ENCODE measurements at places on chromosomes 7 and 10.

DNA sequence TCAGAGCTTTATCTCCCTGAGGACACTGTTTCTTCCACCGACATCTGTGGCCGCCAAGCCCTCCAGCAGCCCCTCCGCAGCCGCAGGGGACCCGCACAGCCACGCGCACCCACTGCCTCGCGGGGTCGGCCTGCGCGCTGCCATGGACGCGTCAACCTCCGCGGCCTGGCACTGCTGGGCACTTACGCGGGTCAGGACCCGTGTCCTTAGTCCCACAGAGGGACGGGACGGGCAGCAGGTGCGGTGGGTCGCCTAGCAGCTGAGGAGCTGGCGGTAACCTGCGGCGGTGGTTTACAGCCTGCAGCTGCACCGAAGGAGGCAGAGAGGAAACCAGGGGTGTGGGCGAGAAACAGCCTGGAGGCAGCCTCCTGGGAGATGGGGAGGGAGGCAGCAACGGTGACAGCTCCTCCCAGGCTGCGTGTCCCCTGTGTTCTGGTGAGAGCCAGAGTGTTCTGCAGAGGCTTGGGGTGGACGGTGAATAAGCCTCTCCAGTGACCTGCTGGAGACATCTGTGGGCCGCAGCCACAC is 61.3 kb downstream of the SEC61G start:
- no peaks in the 10 kb centered on the region for H3K36me3 ChIP-seq
- DNase-seq = no peak
- H3K4me3 ChIP-seq = no peak overlapping the region
- no peaks in the 10 kb centered on the region for H3K27me3 ChIP-seq
- H3K27ac ChIP-seq = no peak overlapping the region

DNA sequence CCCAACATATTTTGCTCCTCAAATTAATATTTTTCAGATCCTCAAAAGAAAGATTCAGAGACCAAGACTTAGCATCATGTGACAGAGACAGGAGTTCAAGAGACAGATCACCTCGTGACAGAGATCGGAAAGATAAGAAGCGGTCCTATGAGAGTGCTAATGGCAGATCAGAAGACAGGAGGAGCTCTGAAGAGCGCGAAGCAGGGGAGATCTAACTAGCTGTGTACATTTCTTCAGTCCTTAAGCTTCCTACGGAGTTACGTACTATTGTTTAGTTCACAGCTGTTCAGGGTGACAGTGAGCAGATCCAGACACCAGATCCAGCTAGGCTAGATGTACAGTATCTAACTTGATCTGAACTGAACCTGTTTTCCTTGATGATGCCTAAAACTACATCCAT is 61.3 kb downstream of the KLRG2 start:
- peaks cover 33% of the 10 kb centered on the region for H3K36me3 ChIP-seq
- no peak for DNase-seq
- H3K4me1 ChIP-seq = peaks cover 5% of the 10 kb centered on the region
- H3K27ac ChIP-seq = no peak overlapping the region

DNA sequence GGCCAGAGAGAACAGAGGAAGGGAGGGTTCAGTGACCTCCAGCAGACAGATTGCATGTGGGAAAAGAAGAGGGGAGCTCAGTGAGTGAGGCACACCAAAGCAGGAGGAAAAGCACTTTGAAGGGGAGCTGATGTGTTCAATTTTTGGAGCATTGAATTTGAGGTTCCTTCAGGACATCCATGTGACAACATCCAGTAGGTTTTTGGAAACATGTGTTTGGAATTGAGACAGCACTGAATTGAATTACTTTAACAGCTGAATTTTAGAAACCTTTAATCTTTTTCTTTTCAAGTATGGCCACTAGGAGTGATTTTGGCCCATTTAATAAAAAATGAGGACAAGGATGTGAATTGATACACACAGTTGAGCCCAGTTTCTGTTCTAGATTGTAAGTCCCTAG is 101.8 kb upstream of the SEC61G start:
- no peak overlapping the region for H3K27ac ChIP-seq
- no peaks in the 10 kb centered on the region for H3K36me3 ChIP-seq
- peaks cover 6% of the 10 kb centered on the region for H3K4me1 ChIP-seq
- no peaks in the 10 kb centered on the region for H3K27me3 ChIP-seq
- no peak for DNase-seq

DNA sequence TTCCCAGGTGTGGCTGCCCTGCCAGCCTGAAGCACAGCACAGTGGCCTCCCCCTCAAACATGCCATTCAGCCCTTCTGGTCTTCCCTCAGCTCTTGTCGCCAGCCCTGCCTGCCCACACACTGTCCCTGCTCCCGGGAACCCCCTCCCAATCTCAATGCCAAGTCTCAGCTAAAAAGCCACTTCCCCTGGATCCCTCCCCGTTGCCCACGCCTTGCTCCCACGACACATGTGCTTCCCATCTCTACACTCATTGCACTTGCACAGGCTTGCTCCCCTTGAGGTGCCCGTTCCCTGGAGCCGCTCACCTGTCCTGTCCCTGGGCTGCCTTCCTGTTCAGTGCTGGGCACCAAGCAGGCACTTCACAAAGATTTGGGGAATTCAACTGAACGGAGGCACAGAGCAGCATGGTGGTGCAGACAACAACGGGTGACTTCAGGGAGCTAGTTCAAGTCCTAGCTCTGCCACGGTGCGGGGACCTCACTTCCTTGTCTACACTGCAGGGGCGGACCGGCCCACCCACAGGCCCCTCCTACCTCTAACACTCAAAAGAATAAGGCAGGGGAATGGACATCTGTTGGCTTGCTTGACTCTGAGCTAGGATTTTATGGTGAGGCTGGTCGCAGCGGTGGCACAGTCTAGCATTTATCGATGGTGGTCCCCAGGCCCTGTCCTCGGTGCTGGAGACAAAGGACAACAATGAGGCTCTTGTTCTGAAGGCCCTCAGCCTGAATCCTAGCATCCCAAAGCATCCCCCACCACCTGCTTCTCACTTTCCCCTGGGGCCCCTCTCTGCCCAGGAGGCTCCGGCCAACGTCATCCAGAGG is 18.4 kb downstream of the RGS10 start:
- peaks cover 3% of the 10 kb centered on the region for H3K36me3 ChIP-seq
- no peak overlapping the region for H3K27ac ChIP-seq
- no peak overlapping the region for H3K4me3 ChIP-seq
- H3K27me3 ChIP-seq = no peaks in the 10 kb centered on the region

GRCh38 chr10:79601939-79602338 is 8.8 kb upstream of the SFTPA1 start:
- no peaks in the 10 kb centered on the region for H3K27me3 ChIP-seq
- no peak overlapping the region for H3K4me3 ChIP-seq
- H3K27ac ChIP-seq = no peak overlapping the region
- H3K4me1 ChIP-seq = no peaks in the 10 kb centered on the region
- DNase-seq = no peak

- no peak overlapping the region for H3K27ac ChIP-seq
- no peaks in the 10 kb centered on the region for H3K36me3 ChIP-seq
- no peak overlapping the region for H3K4me3 ChIP-seq
- no peaks in the 10 kb centered on the region for H3K27me3 ChIP-seq
These were observed 182.5 kb downstream of the SKAP2 start for GRCh38 chr7:26681819-26682418.

GRCh38 chr7:141785706-141786552 is 4.1 kb upstream of the TAS2R5 start:
- no peaks in the 10 kb centered on the region for H3K27me3 ChIP-seq
- DNase-seq = no peak
- no peak overlapping the region for H3K4me3 ChIP-seq
- H3K27ac ChIP-seq = no peak overlapping the region

DNA sequence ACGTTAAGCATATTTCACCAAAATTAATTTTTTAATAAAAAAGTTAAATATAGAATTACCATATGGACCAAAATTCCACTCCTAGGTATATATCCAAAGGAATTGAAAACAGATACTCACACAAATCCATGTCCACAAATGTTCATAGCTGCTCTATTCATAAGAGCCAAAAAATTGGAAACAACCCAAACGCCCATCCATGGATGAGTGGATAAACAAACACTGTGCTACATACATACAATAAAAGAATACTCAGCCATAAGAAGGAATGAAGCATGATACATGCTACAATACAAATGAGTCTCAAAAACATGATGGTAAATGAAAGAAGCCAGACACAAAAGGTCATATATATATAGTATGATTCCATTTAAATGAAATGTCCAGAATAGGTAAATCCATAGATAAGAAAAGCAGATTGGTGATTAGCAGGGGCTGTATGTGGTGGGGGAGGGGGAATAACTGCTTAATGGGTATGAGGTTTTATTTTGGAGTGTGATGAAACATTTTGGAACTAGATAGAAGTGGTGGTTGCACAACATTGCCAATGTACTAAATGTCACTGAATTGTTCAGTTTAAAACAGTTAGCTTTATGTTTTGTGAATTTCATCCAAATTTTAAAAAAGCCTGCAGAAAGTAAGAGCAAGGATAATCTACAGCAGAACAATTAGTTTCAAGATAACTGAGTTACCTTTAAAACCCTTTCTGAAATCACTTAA is 101.2 kb upstream of the EFCAB10 start:
- H3K4me1 ChIP-seq = peaks cover 16% of the 10 kb centered on the region
- no peak overlapping the region for H3K27ac ChIP-seq
- H3K36me3 ChIP-seq = no peaks in the 10 kb centered on the region
- no peak overlapping the region for H3K4me3 ChIP-seq
- H3K27me3 ChIP-seq = no peaks in the 10 kb centered on the region

- H3K4me1 ChIP-seq = no peaks in the 10 kb centered on the region
- H3K36me3 ChIP-seq = no peaks in the 10 kb centered on the region
- no peak for DNase-seq
- H3K27me3 ChIP-seq = no peaks in the 10 kb centered on the region
- H3K4me3 ChIP-seq = no peak overlapping the region
These were observed 12.7 kb downstream of the AGR2 start for GRCh38 chr7:16791905-16792698.

GRCh38 chr7:2202361-2202761 is 30.4 kb downstream of the MAD1L1 start:
- peaks cover 8% of the 10 kb centered on the region for H3K4me1 ChIP-seq
- no peak for DNase-seq
- H3K27me3 ChIP-seq = no peaks in the 10 kb centered on the region
- H3K27ac ChIP-seq = no peak overlapping the region
- H3K4me3 ChIP-seq = no peak overlapping the region

DNA sequence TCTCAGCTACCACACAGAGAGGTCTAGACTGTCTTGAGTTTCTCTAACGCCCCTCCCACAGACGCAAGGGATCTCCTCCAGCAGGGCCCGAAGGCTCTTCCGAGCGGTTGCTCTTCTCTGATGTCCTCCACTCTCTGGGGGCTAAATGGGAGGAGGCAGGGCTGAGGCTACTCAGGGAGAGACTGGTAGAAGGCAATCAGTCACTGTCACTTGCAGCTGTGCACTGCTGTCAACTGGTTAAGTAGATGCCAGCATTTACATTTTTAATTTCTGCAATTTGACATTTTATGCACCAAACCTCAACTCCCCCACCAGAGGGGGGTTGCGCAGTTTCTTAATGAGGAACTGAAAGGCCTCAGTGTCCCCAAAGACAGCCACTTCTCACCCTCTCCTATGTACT is 442.8 kb downstream of the PLXNA4 start:
- H3K4me3 ChIP-seq = no peak overlapping the region
- peaks cover 31% of the 10 kb centered on the region for H3K36me3 ChIP-seq
- H3K27ac ChIP-seq = no peak overlapping the region
- no peaks in the 10 kb centered on the region for H3K4me1 ChIP-seq
- no peak for DNase-seq

- H3K4me1 ChIP-seq = no peaks in the 10 kb centered on the region
- H3K36me3 ChIP-seq = no peaks in the 10 kb centered on the region
- H3K27me3 ChIP-seq = no peaks in the 10 kb centered on the region
- H3K27ac ChIP-seq = no peak overlapping the region
- no peak for DNase-seq
These were observed 59.9 kb downstream of the COL26A1 start for GRCh38 chr7:101422356-101423195.

GRCh38 chr10:129531195-129531968 is 64.3 kb downstream of the MGMT start:
- no peak overlapping the region for H3K4me3 ChIP-seq
- H3K27ac ChIP-seq = no peak overlapping the region
- no peaks in the 10 kb centered on the region for H3K4me1 ChIP-seq
- H3K27me3 ChIP-seq = no peaks in the 10 kb centered on the region

- H3K36me3 ChIP-seq = no peaks in the 10 kb centered on the region
- DNase-seq = no peak
- H3K4me3 ChIP-seq = peak overlapping the region; percentile 38
- H3K4me1 ChIP-seq = peaks cover 6% of the 10 kb centered on the region
- no peaks in the 10 kb centered on the region for H3K27me3 ChIP-seq
These were observed 7.4 kb upstream of the ZMYND11 start for GRCh38 chr10:127612-128432.

- peak overlapping the region; percentile 54 for H3K27ac ChIP-seq
- peaks cover 61% of the 10 kb centered on the region for H3K4me1 ChIP-seq
- no peaks in the 10 kb centered on the region for H3K27me3 ChIP-seq
- no peak overlapping the region for H3K4me3 ChIP-seq
- DNase-seq = no peak
These were observed 47.7 kb upstream of the TRIM8 start for GRCh38 chr10:102596506-102596971.

DNA sequence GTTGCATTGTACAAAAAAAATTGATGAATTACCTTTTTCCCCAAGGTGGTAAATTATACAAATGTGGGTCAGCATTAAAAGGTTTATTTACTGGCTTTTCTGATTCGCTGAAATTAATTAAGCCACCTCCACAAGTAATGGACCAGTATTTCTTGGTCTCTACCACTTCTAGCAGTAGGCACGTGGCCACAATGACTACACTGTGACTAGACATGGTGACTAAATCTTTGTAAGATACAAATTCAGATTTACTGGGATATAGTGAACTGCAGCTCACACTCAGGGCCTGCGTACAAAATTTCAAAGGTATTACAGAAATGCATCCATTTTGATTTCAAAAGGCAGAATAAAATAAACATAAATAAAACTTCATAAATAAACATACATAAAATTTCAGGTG is 10.9 kb downstream of the HPSE2 start:
- no peak for DNase-seq
- H3K4me3 ChIP-seq = no peak overlapping the region
- H3K4me1 ChIP-seq = no peaks in the 10 kb centered on the region
- H3K27me3 ChIP-seq = no peaks in the 10 kb centered on the region

GRCh38 chr10:44704616-44705015 is 206.5 kb upstream of the TMEM72 start:
- no peak for DNase-seq
- no peak overlapping the region for H3K4me3 ChIP-seq
- H3K27ac ChIP-seq = no peak overlapping the region
- no peaks in the 10 kb centered on the region for H3K27me3 ChIP-seq
- H3K4me1 ChIP-seq = no peaks in the 10 kb centered on the region

GRCh38 chr7:137664846-137665245 is 181.9 kb downstream of the DGKI start:
- DNase-seq = no peak
- H3K4me3 ChIP-seq = no peak overlapping the region
- no peaks in the 10 kb centered on the region for H3K4me1 ChIP-seq
- H3K36me3 ChIP-seq = no peaks in the 10 kb centered on the region

- DNase-seq = no peak
- no peaks in the 10 kb centered on the region for H3K27me3 ChIP-seq
- H3K4me1 ChIP-seq = no peaks in the 10 kb centered on the region
- no peak overlapping the region for H3K27ac ChIP-seq
- no peaks in the 10 kb centered on the region for H3K36me3 ChIP-seq
- no peak overlapping the region for H3K4me3 ChIP-seq
These were observed 45.8 kb downstream of the THSD7A start for GRCh38 chr7:11786186-11786585.

Measured in thoracic aorta (tissue), 2 donors.